SHP77 treated with DMSO at 0.1 percent for 48 hours (cell line): ENCODE measurements at places on chromosomes 3 and 15.

DNA sequence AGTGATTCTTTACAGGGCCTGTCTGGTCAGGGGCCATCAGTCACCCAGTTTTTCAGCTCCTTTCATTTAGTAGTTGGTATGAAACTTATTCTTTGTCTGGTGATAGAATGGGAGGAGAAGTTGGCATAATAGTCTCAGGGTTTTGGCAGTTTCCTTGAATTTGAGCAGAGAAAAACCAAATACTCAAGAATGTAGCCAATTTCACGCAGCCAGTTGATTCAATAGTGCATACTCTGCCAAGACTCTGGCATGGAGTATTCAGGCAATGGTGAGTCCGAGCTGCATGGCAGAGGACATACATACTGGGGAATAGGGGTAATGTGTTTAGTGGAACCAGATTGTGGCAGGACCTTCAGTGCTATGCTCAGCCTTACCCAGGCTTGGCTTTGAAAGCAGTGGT lies 118.3 kb downstream of the GALK2 start:
- no peak for DNase-seq

DNA sequence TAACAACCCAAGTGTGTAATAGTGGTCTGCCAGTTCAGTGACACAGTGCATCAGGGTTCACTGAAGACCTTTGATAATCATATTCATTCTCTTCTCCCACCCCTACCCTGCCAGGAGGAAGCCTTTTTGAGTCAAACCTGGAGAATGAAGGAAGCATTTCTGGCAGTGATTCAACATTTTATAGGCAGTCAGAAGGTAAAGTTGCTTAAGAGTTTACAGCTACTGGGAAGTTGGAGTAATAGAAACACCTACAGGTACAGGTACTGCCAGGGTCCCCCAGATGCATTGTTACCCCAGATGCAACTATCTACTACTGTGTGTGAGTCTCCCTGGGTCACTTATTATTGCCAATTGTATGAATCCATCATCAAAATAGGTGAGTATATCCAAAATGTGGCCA lies 146.9 kb upstream of the EIF1B start:
- DNase-seq, result no peak

- DNase-seq, result no peak
These were observed 109.4 kb downstream of the KLHL25 start for GRCh38 chr15:85685356-85685755.

DNA sequence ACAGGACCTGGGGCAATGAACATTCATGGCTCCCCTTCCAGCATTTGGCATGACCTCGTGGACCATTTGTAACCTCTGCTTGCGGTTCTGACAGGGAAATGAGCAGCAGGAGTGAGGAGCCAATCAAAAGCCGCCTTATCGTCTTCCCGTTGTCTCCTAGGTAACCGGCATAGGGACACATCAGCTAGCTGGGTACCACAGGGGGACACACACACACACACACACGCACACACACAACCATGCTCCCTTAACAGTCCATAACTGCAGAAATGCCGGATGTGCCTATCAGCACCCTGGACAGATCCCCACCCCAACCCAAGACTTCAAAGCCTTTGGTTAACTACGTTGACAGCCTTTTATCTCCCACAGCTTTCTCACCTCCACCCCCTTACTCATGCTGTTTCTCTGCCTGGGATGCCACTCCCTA lies 53.4 kb upstream of the CCDC174 start:
- DNase-seq, result no peak

DNA sequence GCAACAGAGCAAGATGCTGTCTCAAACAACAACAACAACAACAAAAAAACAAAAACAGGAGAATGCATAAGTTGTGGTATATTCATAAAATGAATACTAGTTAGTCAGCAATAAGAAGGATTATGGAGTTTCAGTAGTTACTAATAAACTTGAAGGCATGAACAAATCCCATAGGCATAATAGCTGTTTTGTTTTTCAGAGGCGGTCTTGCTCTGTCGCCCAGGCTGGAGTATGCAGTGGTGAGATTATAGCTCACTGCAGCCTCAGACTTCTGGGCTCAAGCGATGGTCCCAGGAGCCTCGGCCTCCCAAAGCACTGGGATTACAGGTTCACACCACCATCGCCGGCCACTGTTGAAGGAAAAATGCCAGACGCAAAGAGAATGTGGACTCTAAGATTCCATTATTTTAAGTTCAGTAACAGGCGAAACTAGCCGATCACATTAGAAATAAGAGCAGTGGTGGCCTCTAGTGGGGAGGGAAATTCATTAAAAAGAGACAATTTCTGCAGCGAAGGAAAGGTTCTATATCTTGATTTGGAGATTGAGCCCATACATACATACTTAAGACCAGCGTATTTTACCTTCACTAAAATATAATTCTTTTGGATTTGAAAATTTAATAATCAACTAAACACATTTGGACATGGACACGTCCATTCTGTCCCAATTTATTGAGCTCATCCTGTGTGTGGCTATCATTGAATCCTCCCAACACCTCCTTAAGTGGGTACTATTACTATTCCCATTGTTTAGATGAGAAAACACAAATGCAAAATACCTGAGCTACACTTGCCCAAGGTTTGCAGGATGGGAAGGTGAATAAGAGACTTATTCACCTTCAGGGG lies 27.4 kb upstream of the HDAC11 start:
- peak; percentile 43 for DNase-seq

- no peak for DNase-seq
These were observed 34.7 kb downstream of the FOXP1 start for GRCh38 chr3:71548705-71549384.

DNA sequence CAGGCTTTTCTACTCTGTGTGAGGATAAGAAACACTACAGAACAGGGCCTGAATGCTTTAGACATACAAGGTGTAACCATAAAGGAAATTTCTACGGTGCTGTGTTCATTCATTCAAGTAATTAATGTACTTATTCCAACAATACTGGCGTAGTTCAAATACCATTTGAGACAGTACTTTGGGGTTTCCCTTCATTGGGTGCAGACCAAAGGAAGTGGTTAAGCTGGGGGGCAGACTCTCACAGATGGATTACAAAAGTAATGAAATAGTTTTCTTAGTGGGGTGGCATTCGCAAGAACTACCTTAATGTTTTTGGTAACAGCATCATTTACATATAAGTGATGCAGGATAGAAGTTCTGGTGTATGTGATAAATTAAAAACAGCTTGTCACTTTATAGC lies 65.9 kb downstream of the BTD start:
- DNase-seq, result no peak

GRCh38 chr3:135087782-135088181 lies 292.7 kb downstream of the EPHB1 start:
- no peak for DNase-seq

- peak; percentile 48 for DNase-seq
These were observed 557 bp downstream of the DENND4A start for GRCh38 chr15:65791335-65792137.

GRCh38 chr15:64044300-64045100 lies 1.8 kb downstream of the DAPK2 start:
- no peak for DNase-seq

GRCh38 chr3:69320871-69321271 lies 65.0 kb downstream of the FRMD4B start:
- no peak for DNase-seq

DNA sequence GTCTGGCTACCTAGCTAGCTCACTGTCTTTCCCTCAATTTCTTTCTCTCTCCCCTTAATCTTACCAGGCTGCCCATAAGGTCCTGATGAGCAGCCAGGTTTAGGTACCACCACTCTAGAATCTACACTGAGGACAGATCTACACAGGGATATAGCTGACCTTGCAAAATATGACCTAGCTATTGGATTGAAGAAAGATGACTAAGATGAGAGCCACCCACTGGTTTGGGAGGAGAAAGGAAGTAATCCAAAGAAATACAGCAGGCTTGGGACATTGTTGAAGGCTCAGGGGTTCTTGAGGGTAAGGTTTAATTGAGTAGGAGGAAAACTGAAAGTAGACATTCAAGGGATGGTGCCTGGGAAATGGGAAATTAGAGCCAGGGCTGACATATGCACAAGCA lies 142.0 kb upstream of the TMC3 start:
- no peak for DNase-seq

DNA sequence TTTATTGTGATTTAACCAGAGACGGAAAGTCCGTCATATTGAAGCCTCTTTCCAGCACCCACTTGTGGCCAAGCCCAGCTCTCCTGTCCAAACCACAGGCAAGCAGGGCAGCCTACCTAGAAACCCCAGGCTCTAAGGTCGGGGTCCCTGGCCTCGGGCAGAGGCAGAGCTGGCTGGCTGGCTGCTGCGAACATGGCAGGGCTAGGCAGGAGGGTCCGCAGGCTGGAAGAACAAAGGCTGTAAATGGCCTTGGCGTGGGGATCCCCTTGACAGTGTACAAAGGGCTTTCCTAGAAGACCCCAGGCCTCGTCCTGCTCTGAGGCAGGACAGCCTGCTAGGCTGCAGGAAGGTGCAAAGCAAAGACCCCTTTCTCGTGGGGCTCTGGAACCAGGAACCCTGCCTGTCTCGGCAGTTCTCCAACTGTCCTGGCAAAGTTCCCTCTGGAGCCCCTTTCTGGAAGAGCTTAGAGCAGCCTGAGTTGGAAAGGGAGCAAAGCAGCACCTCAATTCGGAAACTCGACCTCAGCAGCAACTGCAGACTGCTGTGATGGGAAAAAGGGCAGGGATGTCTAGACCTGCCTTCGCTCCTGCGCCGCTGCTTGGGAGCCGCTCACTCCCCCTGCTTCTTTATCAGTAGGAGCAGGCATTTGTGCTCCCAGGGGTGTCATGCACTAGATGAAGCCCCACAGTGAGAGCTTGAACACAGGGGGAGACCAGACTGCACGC lies 8.5 kb downstream of the CALML4 start:
- no peak for DNase-seq

GRCh38 chr15:84588053-84588874 lies 12.5 kb upstream of the ZSCAN2 start:
- peak; percentile 59 for DNase-seq

DNA sequence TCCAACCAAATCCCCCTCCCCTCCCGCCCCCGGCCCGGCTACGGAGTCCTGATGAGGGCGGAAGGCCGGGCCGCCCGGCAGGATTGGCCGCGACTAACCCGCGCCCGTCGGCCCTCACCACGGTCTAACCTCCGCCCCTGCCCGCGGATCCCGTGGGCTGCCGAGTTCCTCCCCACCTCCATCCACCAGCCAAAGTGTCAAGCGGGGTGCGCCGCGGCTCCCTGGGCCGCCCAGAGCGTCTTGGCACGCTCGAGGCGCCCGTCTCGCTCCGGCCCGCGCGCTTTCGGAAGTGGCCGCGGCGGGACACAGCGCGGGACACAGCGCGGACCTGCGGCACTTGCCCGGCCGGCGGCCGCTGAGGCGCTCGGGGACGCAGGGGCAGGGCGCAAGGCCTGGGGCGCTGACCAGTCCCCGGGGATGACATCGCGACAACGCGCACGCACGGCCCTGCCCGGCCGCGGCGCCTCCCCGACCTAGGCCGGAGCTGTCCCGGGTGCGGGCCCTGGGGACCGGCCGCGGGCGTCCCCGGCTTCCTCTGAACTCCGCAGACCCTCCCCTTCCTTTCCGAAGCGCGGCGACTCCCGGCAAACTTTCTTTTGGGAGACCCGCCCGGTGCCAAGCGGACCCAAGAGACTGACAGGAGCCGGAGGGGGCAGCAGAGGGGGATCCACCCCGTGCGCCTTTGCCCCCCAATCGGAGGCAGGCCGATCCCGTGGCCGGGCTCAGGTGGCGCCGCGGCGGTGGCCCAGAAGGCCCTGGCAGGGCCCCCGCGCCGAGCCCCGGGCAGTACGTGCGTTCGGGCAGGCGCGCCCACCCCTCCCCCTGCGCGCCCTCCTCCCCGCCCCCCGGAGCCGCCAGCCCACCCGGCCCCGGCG lies 112.8 kb upstream of the ICE2 start:
- DNase-seq, result no peak

DNA sequence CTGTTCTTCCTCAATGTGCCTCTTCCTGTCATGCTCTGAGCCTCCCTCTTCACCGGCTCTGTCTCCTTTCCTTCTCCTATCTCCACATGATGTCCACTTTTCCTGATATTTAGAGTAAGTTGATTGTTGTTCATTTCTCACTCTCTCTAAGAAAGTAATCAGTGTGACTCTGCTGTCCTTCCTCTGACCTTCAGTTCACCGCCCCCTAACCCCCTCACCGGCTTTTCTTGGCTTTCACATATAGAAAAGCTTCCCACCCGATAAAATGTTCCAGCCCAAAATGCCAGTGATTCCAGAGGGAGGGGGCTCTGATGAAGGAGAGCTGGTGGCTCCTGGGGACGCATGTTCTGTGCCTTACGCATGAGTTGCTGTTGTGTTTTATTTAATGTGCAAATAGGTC lies 120.5 kb upstream of the ABHD17C start:
- no peak for DNase-seq

GRCh38 chr15:98767692-98768091 lies 119.4 kb downstream of the IGF1R start:
- no peak for DNase-seq

DNA sequence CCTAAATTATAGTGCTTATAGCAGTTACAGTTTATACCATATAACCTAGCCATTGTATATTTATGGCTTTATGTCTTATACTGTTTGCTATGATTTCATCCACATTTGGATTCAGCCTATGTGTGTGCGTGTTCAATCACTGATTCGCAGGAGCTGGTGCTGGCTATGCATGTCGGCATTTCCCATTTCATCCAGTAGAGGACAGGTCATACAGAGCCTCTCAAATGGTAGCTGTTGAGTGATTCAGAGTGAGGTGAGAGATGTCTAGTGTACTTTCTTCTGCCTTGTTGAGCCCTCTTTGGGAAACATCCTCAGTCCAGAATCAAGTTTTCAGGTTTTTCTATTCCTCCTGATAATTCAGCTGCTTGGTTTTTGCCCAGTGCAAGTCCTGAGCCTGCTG lies 76.1 kb downstream of the FRMD4B start:
- DNase-seq, result peak; percentile 4

DNA sequence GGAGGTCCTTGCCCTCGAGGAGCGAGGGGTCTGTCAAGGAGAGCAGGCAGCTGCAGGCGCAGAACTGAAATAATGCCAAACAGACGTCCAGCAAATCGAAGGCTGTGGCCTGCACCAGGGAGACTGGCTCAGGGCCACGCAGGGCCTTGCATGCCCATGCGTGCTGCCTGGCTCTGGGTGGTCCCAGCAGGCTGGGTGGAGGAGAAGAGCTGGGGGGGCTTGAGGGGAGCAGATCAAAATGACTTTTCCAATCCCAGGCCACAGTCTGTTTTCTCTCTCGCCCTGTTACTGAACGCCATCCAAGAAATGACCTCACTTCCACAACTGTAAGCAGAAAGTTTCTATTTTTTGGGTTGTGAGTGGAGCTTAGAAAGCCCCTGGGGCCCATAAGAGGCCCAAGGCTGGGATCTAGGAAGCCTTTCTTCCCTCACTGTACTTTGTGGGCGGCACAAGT lies 96.9 kb upstream of the RPL32 start:
- no peak for DNase-seq

GRCh38 chr3:14719006-14719405 lies 44.1 kb downstream of the C3orf20 start:
- no peak for DNase-seq

- no peak for DNase-seq
These were observed 99.0 kb upstream of the CTDSPL start for GRCh38 chr3:37762698-37763097.

GRCh38 chr15:70146162-70146561 lies 48.4 kb upstream of the TLE3 start:
- no peak for DNase-seq
